ENCODE measurements at places on chromosomes 12 and 14.
A peak's percentile ranks its signal among the peaks of the same experiment; 100 is the strongest.

DNA sequence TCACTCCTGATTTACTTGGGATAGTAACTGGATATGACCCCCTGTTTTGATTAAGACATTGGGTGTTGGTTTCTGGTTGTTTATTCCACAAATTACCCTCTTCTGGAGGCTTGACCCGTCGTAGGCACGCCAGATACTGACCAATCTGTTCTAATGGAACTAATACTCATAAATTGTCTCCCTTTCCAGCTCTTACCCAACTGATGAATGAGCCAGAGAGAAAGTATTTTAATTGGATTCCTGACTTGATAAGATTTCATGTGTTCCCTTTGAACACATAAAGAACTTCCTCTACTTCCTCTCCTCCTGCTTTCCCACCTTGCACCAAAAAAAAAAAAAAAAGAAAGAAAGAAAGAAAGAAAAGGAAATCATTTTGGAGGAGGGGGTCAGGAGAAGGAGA lies 340.9 kb downstream of the PCNX1 start:
- no peak for DNase-seq

DNA sequence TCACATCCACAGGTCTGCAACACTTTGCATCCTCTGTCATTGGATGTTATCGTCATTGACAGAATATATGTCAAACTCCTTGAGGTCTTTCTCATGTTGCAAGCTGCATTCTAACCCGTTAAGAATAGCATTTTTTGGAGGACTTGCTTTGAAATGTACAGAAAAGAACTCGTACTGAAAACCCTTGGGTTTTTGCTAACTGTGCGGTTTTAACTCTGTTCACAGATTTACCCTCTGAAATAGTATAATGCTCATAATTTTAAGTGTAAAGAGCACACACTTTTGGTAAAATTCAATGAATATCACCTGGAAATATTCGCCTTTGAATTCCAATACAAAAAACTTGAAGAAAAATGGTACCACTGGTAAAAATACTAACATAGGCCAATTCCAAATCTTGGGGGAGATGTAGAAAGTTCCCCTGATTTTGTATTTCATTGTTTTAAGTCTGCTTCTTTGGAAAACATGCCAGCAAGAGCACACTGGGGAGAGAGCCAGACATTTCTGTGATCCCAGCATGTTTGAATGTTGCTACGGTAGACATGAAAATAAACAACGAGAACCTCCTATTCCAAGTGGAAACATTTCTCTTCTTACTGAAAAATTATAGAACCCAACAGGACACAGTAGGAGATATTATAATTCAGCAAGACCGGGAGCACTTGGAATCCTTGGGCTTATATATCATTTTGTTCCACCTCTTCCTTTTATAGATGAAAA lies 446.0 kb downstream of the AEBP2 start:
- peak; percentile 50 for DNase-seq

- DNase-seq: no peak
These were observed 17.6 kb downstream of the CCDC88C start for GRCh38 chr14:91399868-91400640.

- no peak for DNase-seq
These were observed 15.7 kb downstream of the MYRFL start for GRCh38 chr12:69840727-69841126.

GRCh38 chr12:39372929-39373328 lies 70.0 kb downstream of the KIF21A start:
- no peak for DNase-seq

GRCh38 chr12:105862163-105862821 lies 276.5 kb downstream of the NUAK1 start:
- DNase-seq: no peak

- no peak for DNase-seq
These were observed 11.9 kb downstream of the SRP54 start for GRCh38 chr14:34994668-34995067.

GRCh38 chr12:16187660-16188059 lies 89.8 kb downstream of the SLC15A5 start:
- no peak for DNase-seq

Data from eye (tissue), 1 donor.